ENCODE measurements at places on chromosomes 4 and X.
A peak's percentile ranks its signal among the peaks of the same experiment; 100 is the strongest.

DNA sequence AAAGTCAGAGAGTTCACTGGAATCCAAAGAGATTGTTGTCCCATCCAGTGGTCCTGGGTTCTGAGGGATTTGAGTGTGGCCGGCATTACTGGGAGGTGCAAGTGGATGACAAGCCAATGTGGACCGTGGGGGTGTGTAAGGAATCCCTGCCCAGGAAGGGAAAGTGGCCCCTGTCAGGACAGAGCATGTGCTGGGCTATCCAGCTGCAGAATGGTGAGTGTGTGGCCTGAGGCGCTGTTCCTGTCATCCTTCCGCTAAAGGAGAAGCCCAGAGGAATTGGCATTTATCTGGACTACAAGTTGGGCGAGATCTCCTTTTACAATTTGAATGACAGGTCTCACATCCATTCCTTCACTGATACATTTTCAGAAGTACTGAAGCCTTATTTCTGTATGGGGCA lies 20.4 kb upstream of the TRIM60 start:
- no peak for DNase-seq

GRCh38 chrX:111006116-111006515 lies 89.9 kb upstream of the PAK3 start:
- DNase-seq = no peak

GRCh38 chr4:48079972-48080391 lies 54.1 kb downstream of the TXK start:
- no peak for DNase-seq

DNA sequence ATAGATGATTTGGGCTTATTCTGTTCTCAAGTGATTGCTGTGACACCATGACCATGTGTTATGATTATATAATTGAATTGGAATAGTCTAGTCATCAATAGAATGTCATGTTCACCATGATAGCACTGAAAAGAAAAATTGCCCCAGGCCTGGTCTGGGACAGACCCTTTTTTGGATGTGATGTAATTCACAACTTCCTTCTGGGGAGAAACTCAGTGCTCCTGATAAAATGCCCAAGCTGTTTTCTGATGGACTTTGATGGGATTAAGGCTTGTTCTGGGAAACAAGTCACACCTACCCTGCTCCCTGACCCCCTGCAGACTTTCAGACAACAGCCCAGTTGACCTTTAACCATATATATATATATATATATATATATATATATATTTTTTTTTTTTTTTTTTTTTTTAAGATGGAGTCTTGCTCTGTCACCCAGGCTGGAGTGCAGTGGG lies 65.3 kb downstream of the RHOH start:
- DNase-seq = no peak

GRCh38 chr4:115418635-115419396 lies 305.4 kb upstream of the NDST4 start:
- DNase-seq = no peak

DNA sequence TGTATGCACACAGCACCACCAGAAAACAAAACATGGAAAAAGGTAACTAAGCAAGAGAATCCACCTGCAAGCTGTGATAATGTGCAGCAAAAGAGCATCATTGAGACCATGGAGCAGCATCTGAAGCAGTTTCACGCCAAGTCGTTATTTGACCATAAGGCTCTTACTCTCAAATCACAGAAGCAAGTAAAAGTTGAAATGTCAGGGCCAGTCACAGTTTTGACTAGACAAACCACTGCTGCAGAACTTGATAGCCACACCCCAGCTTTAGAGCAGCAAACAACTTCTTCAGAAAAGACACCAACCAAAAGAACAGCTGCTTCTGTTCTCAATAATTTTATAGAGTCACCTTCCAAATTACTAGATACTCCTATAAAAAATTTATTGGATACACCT lies 90.2 kb downstream of the TET2 start:
- DNase-seq = no peak

DNA sequence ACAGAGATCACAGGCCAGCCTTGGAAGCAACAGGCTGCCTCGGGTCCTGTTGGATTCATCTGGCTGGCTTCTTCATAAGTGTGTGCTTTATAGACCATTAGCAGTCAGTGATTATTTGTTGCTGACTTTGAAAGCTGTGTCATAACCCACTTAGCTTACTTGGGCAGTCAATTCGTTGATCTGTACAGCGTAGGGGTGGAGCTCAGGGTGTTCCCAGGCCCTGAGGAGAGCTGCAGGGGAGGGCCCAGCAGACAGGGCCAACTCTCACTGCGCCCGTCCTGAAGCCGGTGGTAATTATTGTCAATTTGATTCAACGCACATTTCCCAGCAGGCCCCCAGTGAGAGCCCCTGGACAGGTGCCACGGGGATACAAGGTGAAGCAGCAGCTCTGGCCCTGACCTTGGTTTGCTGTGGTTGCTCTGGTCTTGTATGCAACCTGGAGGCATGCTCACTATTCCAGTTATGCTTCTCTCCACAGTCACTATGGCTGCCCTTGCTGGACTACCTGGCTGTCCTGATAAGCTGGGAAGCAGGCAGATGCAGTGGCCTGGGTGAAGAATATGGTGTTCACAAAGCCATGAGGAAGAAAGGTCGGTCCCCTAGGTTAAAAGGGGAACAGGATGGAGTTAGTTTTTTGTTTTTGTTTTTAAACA lies 40.1 kb upstream of the HMGB3 start:
- no peak for DNase-seq

- DNase-seq = no peak
These were observed 7.6 kb downstream of the CITED1 start for GRCh38 chrX:72297953-72298730.

DNA sequence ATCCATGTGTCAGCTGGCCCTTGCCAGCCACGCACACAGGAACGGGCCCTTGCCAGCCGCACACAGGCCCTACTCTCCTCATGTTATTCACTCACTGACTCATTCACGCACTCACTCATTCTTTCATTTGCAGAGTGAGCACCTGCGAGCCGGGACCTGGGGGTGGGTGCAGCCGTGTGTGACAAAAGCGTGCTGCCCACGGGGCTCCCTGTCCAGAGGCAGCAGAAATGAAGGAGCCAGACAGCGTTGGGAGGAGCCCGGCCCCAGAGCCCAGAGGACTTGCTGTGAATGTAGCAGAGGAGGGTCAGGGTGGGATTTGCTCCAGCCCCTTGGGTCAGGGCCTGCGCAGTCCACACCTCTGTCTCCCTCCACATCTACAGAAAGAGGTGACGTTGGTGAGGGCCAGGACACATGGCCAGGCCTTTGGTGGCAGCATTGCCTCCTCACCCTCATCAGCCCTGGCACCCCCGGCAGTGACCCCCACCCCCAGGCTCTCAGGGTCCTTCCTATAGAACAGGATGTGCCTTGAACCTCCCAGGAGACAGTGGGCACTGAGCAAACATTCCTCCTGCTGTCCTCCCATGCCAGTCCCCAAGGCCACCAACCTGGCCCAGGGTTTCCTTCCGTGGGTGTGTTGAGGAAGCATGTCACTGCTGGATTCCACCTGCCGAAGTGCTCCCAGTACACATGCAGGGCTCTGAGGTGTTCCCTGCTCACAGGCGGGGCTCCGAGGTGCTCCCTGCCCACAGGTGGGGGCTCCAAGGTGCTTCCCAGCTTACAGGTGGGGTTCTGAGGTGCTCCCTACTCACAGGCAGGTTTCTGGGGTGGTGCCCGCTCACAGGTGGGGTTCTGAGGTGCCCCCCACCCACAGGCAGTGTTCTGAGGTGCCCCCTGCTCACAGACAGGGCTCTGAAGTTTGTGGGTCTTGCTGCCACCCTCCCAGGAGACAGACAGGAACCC lies 105.7 kb downstream of the HMX1 start:
- no peak for DNase-seq

DNA sequence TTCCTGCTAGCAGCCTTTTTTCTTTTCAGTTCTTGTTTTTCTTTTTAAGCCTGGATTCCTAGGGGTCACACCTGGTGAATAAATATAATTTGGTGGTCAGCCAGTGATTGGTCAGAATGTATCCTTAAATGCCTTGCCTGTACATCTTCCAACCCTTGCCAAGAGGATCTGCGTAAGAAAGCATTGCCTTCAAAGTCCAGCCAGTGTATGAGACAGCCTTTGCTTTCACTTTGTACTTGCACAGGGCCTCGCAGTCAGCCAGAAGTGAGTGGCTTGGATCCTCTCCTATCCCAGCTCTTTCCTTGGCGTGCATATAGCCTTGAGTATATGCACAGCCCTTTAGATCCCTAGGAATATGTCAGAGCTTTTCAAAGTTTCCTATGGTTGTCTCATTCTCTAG lies 22.2 kb downstream of the KANTR start:
- no peak for DNase-seq

DNA sequence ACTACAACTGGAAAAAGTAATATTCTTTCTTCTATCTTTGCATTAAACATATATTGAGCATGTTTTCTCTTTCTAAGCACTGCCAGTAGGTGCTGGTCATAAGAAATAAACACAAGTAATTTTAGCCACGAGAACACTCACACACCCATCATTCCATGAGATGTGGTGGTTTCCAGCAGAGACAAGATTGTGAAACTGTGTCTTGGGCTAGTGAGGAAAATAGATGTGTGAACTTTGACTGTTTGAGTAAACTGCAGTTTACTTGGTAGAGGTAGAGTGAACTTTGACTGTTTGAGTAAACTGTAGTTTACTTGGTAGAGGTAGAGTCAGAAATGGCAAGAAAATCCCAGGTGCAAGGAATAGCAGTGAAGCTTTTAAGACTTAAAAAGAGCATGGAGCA lies 300.9 kb upstream of the HS3ST1 start:
- DNase-seq = no peak

DNA sequence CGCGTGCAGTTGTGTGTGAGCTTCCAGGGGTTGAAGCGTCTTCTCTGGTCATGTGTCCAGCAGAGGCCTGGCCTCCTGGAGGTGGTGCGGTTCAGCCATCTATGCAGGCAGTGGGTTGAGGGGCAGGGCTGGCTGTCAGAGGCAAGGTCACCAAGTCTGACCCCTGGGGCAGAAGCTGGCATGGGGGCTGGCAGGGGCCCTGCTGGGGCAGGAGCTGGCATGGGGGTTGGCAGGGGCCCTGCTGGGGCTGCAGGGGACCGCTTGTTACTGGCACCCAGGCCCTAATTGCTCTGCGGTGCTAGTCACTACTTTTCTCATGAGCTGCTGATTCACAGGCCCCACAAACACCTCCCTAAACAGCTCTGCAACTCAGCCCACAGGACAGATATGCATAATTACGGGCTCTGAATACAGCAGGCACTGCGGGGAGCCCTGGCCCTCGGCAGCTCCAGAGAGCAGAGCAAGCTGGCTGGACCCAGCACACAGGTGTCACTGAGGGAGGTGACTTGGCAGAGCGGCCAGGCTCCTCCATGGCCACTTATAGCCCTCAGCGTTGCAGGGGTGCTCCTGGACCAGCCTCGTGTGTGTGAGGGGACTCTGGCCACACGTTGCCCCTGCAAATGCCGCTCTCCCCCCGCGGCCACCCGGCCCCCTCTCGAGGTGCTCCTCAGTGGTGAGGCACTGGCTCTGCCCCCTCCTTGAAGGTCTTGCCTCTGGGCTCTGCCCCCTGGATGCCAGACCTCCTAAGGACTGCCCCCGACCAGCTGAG lies 32.7 kb downstream of the CPLX1 start:
- no peak for DNase-seq

GRCh38 chr4:47368211-47368610 lies 95.3 kb downstream of the COMMD8 start:
- DNase-seq = peak; percentile 4

GRCh38 chrX:110954428-110955100 lies 141.4 kb upstream of the PAK3 start:
- no peak for DNase-seq

GRCh38 chrX:133726642-133727041 lies 258.8 kb downstream of the GPC3 start:
- DNase-seq = peak; percentile 75

DNA sequence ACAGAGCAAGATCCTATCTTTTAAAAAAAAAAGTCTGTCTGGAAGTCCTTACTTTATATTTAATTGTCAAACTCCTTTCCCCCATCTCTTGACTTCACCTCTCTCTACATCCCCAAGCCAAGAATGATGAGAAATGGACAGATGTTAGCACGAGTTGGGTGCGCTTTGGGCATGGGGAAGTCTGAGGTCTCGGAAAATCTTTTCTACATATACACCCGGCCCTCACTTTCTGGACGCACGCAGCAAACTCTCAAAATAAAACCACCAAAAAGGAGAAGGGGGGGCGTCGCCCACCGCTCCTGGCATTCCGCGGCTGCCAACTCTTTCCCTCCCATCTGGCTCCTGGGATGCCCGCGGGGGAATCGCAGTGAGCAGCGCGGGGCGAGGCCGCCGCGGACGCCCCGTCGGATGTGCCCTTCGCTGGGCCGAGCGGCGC lies 756 bp downstream of the IGFBP7 start:
- no peak for DNase-seq

- no peak for DNase-seq
These were observed 4.0 kb downstream of the HERC6 start for GRCh38 chr4:88382621-88383020.

- DNase-seq = no peak
These were observed 700 bp downstream of the SLC26A1 start for GRCh38 chr4:992297-993110.

DNA sequence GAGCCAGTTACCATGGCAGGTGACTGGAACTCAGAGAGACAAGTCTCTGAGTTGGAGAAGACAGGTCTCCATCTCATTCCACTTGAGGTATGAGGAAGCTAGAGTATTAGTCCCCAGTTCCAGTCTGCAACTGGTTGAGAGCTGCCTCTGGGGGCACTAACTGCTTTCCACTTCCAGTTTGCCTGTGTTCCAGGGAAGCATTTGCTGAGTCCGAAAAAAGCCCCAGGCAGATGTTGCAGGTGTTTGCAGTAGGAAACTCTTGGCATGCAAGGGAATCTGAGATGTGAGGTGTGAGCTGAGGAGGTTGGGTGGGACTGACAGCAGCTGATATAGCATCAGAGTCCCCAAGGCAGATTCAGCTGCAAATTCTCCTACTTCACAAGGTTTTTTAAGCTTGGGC lies 272.2 kb upstream of the CASK start:
- no peak for DNase-seq

DNA sequence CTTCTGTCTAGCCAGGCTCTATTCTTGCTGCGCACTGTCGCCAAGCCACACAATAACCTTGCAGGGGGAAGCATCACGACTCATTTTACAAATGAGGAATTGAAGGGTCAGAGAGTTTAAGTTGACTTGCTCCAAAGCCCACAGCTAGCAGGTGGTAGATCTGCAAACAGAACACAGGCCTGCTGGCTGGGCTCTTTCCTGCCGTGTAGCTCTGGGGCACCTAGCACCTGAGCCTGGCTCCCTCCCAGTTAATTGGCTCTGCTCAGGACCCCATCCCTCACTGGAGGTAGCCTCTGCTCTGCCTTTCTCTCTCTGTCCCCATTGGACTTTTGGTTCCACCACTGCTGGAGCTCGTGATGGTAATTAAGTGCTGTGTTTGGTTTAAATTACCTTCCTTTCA lies 98.5 kb downstream of the NSUN7 start:
- no peak for DNase-seq

DNA sequence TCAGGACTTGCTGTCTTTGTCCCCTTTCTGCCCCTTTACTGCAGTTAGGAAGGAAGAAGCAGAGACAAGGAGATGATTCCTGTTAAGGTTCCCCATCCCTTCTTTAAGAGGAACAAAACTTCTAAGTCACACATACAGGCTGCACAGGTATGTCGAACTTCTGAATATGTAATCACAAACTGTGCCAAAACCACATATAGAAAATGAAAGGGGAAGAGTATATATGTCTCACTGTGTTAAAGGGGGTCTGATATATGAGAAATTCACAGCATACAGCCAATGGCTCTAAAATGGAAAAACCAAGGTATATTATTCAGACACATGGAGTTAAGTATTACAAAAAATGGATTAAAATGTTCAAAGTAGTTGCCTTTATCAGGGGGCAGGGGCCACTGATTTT lies 11.7 kb downstream of the CFAP97 start:
- no peak for DNase-seq

GRCh38 chr4:153021276-153021675 lies 85.2 kb downstream of the FHDC1 start:
- no peak for DNase-seq

GRCh38 chr4:82458729-82459128 lies 28.3 kb downstream of the ENOPH1 start:
- DNase-seq = no peak
